ENCODE measurements at places on chromosomes 3 and 15.
A peak's percentile ranks its signal among the peaks of the same experiment; 100 is the strongest.

DNA sequence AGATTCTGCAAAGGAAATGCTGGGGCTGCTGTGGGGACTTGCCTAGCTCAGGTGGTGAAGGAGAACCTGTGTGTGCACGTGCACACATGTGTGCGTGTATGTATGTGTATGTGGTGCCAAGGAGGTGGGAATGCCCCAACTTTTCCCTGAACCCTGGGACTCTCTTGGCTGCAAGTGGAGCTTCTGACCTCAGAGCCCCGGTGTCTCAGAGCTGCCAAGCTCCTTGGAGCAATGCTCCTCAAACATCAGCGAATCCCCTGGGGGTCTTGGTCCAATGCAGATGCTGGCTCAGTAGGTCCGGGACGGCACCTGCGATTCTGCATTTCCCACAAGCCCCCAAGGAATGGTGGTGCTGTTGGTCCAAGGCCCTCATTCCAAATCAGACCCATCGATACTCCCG is 5.8 kb upstream of the SLC6A20 start:
- no peak for DNase-seq

GRCh38 chr3:71441217-71441924 is 142.2 kb downstream of the FOXP1 start:
- no peak for DNase-seq

DNA sequence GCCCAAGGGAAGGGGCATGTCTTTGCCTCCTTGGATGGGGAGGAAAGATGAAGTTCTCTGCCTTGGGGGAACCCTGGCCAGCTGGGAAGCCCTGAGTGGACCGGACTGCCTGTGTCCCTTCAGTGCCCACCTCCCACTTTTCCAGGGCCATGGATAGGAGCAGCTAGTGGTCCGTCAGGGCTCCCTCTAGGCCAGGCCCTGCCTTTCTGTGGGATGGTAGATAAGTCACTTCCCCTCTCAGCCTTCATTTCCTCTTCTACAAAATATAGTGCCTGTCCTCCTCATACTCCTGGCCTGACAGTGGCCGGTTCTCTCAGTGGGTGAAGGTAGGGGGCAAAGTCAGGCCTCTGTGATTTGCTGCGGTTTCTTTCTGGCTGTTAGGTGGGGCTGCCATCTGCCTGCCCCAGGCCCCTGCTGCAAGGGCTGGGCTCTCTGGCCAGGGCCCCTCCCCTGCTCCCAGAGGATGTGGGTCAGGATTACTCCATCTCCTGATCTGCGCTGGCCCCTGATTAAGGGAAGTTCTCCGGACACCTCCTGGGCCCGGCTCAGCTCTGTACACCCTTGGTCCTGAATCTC is 1.4 kb downstream of the PLEKHO2 start:
- DNase-seq, result no peak

- DNase-seq, result peak; percentile 76
Measured at GRCh38 chr3:161104561-161105551, at the start of gene B3GALNT1. TSS of gene B3GALNT1 (minus strand) at chr3:161105349. CDS start at chr3:161086754, 18,595 bp downstream.

GRCh38 chr15:59251001-59251845 is 44.6 kb downstream of the LDHAL6B start:
- no peak for DNase-seq

DNA sequence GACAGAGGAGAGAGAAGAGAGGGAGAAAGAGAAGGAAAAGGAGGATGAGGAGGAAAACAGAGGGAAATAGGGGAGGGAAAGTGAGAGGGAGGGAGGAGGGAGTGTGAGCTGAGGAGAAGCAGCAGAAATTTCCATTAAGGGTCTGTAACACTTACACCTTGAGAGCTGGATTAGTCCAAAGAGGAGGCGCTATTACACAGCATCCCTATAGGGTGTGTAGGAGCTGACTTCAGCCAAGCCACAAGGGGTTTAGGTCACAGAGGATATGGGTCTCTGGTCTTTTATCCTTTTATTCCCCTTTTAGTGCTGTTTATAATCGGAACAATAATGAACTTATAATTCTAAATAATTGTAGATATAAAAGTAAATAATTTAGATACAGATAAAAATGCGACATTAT is 230.4 kb downstream of the GABRG3 start:
- no peak for DNase-seq

- no peak for DNase-seq
Measured at GRCh38 chr15:58064082-58064979, 1.2 kb downstream of the ALDH1A2 start.

DNA sequence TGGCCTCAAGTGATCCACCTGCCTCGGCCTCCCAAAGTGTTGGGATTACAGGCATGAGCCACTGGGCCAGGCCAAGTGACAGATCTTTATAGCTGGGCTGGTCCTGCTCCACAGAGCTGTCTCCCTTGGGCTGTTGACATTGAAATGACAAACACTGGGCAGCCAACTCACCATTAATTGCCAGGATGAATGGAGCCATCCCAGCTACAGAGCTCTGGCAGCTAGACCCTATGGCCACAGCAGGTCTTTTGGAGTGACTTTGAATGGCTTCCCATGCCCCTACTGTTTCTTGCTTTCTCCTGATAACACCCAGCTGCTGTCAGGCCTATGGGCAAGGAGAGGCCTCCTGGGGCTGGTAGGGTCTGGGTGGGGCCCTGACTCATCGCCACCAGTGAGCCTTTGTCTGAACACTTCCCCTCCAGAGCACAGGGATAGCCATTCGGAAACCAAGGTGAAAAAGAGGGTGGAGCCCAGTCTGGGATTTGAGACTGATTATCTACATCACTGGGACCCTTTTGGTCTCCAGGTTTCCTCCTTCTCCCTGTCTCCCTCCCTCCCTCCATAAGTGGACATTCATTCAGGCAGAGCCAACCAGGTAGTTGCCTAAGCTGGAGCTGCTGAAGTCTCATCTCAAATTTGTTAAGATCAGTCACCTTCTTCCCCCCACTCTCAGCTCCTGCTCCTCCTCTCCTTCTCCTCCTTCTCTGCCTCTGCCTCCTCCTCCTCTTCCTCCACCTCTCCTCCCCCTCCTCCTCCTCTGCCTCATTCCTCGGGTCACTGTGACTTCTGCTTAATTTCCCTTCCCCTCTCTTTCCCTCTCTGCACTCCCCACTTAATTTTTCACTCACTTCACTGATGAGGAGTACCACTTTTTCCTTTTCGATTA is 34.0 kb downstream of the BHLHE40 start:
- peak; percentile 67 for DNase-seq

- no peak for DNase-seq
Measured at GRCh38 chr15:101136381-101137268, 115.2 kb downstream of the CHSY1 start.

Measured in T47D (cell line).